ENCODE measurements at places on chromosomes 6 and 20.

- DNase-seq = no peak
Observed at GRCh38 chr6:586553-586952, 70.3 kb downstream of the HUS1B start.

DNA sequence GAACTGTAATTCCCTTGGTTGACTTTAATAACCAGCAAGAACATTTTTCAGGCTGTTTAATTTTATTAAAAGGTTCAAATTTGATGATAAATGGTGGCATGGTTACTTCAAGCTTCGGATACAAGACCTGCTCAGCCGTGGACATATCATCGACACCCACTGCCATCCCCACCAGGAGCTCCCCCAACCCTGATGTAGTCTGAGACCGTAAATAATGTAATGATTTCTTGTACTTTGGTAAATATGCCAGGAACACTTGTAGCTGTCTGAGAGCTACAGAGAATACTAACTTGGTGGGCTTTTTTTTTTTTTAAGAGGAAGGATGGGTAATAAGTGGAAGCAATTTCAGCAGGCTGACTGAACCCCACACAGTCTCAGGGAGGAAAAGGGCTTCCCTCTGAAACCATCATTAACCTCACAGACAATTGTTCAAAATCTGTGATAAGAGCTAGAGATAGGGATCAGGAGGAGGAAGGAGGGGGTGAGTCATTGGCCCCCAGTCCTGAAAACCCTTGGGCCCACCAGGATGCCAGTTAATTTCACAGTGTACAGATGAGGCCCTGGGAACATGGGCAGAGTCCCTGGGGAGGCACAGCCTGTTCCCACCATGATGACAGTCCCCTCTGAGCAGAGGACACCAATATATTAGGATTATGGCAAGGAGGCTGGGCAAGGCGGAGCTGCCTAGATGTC, 56.0 kb downstream of the APCDD1L start:
- DNase-seq = no peak

GRCh38 chr6:127497410-127497809, 21.7 kb downstream of the MTCL3 start:
- no peak for DNase-seq

DNA sequence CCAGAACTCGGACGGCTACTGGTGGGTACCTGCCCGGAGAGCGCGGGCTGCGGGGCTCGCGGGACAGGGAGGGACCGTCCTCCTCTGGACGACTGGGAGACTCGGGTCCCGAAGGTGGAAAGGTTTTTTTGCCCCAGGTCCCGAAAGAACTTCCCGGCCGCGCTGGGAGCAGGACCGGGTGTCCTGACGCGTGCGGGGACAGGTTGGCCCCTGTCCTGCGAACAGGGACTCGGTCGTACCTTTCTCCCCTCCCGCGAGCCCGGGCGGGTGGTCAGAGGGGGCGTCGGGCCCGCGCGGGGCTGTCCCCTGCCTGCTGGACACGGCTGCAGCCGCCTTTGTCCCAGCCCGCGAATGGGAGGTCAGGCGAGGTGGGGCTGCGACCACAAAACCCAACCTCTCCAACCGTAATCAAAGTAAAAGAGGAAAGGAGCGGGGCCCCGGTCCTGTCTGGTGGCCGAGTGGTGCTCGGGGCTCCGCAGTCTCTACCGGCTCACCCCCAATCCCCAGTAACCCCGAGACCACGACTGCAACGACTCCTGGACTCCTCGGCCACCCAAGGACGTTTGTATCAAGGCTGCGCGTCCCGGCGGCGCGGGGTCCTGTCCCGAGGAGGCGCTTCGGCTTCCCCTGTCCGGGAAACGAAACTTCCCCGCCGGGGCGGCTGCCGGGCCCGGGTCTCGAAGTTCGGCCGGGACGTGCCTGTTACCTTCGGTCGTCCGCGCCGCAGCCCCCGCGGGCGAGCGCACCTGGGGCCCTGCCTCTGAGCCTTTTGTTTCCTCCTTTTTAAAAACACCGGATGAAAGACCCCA, 798 bp downstream of the DSP start:
- no peak for DNase-seq

DNA sequence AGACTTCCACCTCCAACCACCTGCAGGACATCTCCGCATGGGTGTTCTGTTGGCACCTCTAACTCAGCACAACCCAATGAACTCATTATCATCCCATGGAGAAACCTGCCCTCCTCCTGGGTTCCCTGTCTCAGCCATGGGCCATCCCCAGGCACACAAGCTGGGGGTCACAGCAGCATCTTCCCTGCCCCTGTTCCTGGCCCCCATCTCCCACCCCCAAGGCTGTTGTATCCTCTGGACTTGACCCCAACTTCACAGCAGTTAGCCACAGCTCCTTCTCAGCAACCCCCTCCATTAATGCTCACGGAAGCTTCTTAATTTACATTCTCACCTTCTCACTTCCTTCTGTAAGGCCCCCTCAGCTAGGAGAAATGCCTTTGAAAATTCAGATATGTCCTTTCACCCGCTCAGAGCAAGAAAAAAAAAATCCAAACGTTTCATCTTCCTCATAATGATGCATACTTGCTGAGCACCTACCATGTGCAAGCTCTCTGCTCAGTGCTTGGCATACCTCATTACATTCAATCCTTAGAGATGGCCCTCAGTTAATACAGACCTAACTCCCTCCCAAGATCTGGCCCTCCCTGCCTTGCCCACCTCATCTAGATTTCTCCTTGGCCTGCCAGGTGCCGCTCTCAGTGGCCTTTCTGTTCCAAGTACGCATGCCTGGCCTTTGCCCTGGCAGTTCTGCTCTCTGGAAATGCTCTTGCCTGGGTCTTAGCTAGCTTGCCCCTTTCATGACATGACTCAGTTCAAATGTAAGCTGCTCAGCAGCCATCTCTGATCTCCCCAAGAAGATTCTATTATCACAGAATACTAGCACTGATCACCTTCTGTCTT, 2.5 kb upstream of the NELFCD start:
- DNase-seq = no peak
